ENCODE measurements at places on chromosomes 1 and 21.

GRCh38 chr1:236865818-236866155, 70.7 kb downstream of the MTR start:
- no peak for DNase-seq

- no peak for DNase-seq
Measured at GRCh38 chr1:54046671-54047383, 6.2 kb downstream of the TMEM59 start.

- DNase-seq = no peak
Measured at GRCh38 chr1:21337928-21338572, 47.8 kb upstream of the ECE1 start.

- no peak for DNase-seq
Measured at GRCh38 chr1:96425382-96426129, 296.0 kb upstream of the PTBP2 start.

DNA sequence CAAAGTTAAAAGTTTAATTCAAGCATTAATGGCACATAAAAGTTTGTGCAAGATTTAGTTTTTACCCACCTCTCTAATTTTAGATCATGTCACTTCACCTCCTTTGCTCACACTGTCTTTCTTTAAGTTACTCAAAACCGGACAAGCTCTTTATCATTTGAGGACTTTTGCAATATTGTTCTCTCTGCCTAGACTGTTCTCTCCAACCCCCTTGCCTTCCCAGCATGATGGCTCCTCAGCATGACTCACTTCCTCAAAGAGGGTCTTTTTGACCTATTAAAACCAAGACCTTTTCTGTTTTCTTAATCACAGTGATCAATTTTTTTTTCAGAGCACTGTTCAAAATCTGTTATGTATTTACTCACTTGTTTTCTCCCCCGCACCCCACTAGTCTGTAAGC, 61.3 kb downstream of the XKR8 start:
- DNase-seq = no peak

GRCh38 chr1:79042117-79042516, 35.6 kb upstream of the ADGRL4 start:
- DNase-seq = no peak

DNA sequence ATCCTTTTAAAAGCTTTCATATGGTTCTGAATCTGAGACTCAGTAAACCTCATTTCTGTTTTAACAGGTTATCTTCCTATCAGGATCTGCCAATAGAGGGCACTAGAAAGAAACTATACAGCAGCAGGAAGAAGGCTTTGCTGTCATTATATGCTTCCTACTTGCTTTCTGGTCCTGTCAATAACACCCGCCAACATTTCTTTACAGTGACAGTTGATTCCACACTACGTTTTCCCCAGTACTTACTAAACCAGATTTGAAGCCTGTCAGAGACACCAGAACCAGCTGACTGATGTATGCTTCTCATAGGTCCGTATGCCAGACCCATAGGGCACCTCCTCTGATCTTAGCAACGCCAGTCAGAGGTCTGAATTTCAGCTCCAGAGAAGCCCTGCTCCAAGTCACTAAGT, 341.0 kb upstream of the NEGR1 start:
- peak; percentile 3 for DNase-seq

- DNase-seq = no peak
Measured at GRCh38 chr1:184866586-184866985, 107.7 kb downstream of the NIBAN1 start.

DNA sequence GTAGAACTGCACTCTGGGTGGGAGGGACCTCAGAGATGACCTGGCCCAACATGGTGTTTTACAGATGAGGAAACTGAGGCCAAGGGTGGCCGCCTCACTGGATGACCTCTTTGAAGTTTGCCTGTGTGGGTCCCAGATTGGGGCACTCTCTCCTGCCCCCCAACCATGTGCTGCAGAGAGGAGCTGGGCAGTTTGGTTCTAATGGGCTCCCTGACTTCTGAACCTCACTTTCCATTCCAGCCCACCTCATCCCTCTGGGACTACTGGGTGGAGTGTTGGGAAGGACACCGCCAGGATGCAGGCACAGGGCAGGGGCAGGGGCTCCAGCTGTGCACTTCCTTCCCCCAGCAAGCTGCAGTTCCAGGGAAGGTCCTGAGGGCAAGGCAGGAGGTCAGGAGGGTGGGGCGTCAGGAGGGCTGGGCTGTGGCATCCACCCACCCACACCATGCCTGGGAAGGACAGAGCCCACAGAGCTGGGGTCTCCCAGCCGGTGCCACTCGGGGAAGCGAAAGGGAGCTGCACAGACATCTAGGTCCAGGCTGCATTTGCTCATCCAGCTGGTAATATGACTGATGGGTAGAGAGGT, 10.3 kb upstream of the EPS8L3 start:
- DNase-seq = no peak

DNA sequence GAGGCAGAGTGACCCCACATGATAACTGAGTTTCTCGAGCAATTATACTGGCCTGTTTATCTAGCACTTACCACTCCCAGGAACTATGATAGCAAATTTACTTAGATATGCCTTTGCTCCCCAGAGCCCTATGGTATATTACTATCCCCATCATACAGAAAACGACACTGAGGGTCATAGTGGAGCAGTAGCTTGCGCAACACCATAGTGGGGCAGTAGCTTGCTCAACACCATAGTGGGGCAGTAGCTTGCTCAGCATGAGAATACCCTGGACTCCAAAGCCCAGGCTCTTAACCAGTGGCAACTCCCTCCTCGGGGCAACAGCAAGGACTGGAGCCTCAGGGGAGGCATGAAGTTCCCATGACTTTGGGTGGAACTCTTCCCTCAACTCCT, 211.9 kb downstream of the NPHP4 start:
- DNase-seq = no peak

DNA sequence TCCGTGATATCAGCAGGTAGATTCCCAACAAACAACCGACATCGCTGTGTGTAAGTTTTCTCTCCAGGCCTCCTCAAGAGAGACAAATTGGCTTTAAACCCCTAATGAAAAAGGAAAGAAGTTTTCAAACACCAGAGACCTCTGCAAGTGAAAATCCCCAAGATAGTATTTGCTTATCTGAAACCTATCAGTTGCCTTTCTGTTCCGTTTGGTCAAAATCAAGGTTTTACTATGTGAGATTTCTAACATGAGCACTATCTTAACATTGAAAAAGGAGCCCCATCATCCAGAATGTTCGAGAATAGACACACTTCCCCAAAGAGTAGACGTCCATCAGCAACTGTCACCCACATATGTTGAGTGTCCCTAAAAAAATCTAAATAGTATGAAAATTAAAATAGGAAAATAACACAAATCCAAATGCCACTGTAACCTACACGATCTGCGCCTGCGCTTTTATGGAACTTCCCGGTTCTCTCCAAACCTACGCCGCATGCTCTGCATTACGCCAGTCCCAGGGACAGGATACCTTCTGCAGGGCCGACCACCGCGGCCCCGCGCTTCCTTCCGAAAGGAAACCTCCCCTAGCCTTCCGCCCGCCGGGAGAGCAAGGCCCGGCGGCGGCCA, 1.4 kb downstream of the SFPQ start:
- no peak for DNase-seq
